ENCODE measurements at places on chromosomes 4 and X. TPM values are rescaled to one million over a fixed set of nuclear protein-coding genes. Genes with fewer than 3 reads are reported as not detected.

DNA sequence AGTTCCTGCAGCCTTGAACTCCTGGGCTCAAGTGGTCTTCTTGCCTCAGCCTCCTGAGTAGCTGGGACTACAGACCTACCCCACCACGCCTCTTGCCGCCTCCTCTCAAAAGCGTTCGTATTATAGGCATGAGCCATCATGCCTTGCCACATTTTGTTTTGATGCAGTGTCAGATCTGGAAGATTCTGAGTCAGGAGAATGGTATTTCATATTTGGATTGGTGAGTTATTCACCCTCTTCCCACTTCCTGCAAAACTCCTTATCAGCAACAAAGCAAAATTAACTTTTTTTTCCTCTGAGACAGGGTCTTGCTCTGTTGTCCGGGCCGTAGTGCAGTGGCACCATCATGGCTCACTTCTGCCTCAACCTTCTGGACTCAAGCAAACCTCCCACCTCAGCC is 29.6 kb downstream of the REST start:
- no peak for DNase-seq

DNA sequence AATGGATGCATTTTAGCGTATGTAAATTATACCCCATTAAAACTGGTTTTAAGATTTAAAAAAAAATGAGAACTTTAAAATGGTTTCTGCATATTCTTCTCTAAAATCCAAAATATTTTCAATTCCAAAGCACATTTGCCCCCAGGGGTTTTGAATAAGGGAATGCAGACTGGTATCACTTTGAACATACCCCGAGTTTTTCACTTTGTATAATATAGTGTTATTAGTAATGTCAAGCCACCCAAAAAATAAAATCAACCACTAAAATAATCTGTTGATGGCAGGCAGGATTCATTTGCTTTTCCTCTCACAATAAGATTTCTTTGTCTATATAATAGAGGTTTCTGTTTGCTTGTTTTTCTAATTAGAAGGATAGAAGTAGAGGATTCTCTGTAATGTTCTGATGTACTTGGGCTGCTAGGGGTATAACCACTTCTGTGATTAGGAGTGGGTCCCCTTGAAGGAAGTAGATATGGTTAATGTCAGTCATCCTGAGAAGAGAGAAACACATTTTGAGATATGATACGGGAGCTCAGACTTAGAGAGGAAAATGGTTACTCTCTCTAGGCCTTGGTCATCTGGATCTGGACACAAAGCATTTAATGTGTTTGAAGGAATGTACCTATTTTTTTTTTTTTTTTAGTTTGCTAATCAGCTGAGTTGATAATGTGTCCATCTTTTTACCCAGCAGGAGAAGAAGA is 9.3 kb upstream of the LIN54 start:
- DNase-seq = no peak

- DNase-seq = peak; percentile 44
Observed at GRCh38 chrX:13059637-13060499, 15.4 kb upstream of the FAM9C start.

Gene RBMX
- 232 TPM for polyA plus RNA-seq

DNA sequence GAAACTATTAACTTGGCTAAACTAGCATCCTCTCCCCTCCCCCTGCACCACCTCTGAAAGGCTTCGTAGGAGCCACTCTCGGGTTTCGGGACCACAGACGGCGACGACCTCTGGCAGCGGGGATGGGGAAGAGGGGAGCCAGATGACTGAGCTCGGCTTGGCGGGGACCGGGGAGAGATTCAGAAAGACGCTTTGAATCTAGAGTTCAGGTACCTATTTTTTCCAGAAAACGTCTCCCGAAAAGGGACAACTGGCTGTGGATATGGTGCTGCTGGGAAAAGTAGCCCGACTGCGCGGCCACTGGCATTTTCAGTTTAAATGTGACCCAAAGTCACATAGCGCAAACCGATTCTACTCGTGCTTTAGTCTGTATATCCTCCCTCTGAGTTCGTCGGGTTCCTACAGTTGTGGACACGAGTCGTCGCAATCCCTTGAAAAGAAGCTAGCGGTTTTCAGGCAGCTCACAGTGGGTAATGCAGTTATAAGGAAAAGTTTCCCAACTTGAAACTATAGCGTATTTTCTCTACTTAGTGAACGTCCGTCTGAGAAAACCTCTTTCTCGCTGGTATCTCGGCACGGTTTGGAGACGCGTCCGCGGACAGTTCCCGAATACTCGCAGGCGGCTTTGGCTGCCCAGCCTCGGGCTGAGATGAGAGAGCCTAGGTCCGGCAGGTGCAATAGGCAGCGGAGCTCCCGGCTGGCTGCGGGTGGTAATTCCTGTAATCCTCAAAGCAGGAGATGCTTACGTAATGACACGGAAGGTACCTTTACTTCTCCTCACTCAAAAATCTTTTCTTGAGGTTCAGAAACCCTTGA is 1.3 kb downstream of the PARM1 start:
- DNase-seq = peak; percentile 61

- no peak for DNase-seq
Observed at GRCh38 chrX:42597481-42597880, 180.5 kb downstream of the PPP1R2C start.

- DNase-seq = no peak
Observed at GRCh38 chrX:12985331-12985730, 10.4 kb downstream of the TMSB4X start.

- peak; percentile 28 for DNase-seq
Observed at GRCh38 chrX:40104985-40105834, 7.5 kb upstream of the BCOR start.

DNA sequence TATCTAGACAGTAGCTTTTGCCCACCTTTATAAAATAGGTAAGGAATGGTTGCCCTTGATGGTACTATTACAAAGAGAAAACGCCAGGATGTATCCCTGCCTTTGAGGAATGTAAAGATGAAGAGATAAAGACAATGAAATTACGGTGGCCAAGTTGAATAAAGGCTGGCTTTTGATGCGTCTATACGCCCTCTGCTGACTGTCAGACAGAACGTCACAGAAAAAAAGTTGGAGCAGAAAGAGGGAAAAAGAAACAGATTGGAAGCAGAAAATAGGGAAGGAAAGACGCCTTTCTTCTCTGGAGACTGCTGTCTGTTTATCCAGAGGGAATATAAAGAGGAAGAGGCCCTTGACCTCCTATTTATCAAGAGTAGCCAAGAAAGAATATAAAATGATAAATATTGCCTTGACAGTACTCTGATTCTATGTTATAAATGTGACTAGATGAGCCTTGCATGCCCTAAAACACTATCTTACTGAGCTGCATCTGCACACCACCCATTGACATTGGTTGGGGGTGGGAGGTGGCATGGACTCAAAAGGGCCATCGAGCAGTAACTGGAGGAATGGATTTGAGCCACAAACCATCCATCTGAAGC is 30.6 kb downstream of the PCDH19 start:
- peak; percentile 21 for DNase-seq

- DNase-seq = no peak
Observed at GRCh38 chr4:184398741-184399511, 75.4 kb downstream of the IRF2 start.

DNA sequence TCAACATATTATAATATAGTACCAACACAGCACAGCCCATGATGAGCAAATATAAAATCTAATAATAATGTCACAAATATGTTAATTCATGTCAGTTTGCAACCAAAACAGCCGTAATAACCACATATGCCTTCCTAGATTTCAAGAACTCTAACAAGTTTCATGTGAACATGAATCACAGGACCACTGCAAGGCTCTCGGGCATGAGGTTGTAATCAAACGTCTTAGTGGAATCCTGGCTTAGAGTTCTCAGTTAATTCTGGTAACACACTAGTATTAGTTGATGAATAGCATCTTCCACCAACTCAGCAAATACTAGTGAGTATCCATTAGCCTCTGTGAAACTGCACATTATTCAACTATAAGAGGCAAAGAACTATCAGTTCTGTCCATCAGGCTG is 379.3 kb upstream of the TENM3 start:
- no peak for DNase-seq

- no peak for DNase-seq
Observed at GRCh38 chr4:69822198-69822597, 37.7 kb downstream of the SULT1E1 start.

Gene FOXP3
- 0.59 TPM for polyA plus RNA-seq

DNA sequence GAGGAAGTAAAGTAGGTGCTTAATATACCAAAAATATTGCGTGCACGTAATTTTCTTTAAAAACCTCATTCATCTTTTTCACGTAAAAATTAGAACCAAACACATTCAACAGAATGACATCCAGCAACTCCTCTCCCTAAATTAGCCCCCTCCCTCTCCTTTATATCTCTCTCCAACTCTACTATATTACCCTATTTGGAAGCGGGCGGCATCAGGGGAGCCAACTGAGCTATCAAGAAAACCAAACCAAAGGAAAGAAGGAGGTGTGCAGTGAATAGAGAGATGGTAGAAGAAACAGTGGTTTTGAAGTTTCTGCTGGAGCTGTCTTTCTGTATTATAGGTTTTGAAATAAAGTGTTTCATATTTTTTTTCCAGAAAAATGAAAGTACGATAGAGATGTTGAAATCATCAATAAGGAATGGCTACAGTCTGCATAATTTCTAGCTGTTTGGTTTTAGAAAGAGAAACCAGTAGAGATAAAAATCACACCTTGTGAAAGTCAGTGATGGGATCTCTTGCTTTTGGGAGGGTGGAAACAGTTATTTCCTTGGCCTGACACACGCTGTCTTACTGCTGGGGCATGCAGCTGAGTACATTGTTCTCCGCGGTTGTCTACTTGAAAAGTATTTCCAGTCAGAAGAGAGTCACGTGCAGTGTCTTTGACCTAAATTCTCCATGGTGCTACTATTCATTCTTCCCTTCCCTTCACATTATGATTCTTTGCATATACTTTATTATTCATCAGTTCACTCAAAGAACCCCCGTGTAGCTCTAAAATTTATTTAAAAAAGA is 94.1 kb upstream of the WDR17 start:
- DNase-seq = no peak

Gene F8A3
- 0.27 TPM for polyA plus RNA-seq

Gene DMRTC1
- polyA plus RNA-seq = 0.23 TPM

- no peak for DNase-seq
Observed at GRCh38 chrX:16989750-16990149, 43.3 kb downstream of the REPS2 start.

DNA sequence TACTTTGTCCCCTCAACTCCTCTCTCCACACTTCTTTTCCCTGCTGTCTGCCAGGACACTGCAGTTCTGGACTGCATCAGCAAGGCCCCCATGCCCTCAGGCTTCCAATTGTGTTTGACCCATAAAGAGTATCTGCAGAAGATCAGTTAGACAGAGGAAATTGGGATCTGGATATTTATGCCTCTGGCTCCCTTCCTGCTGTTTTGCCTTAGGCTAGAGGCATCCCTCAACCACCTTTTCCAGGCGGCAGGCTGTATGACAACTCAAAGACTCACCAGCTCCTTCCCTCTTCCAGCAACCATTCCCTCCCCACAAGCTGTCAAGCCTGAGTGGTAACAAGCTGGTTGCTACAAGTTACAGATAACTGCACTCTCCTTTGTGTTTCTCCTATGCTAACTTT is 66.4 kb upstream of the NDP start:
- no peak for DNase-seq

- DNase-seq = no peak
Observed at GRCh38 chr4:10635091-10635490, 49.5 kb downstream of the CLNK start.

DNA sequence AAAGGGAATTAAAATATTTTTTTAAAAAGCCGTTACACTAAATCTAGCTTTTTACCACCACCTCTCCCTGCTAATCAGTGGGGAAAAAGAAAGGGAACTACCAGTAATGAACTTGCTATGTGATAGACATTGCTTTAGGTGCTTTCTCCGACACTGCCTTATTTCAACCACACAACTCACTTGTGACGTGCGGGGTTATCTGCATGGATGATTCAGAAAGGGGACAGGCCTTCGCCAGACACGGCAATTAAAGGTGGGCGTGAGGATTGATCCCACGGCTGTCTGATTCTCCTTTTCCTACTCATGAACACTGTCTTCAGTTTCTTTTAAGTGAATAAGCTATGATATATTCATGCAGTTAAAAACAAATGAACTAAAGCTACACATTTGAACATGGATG is 882 bp upstream of the CXCR3 start:
- DNase-seq = no peak

Gene ENOX2
- polyA plus RNA-seq = 33.4 TPM

DNA sequence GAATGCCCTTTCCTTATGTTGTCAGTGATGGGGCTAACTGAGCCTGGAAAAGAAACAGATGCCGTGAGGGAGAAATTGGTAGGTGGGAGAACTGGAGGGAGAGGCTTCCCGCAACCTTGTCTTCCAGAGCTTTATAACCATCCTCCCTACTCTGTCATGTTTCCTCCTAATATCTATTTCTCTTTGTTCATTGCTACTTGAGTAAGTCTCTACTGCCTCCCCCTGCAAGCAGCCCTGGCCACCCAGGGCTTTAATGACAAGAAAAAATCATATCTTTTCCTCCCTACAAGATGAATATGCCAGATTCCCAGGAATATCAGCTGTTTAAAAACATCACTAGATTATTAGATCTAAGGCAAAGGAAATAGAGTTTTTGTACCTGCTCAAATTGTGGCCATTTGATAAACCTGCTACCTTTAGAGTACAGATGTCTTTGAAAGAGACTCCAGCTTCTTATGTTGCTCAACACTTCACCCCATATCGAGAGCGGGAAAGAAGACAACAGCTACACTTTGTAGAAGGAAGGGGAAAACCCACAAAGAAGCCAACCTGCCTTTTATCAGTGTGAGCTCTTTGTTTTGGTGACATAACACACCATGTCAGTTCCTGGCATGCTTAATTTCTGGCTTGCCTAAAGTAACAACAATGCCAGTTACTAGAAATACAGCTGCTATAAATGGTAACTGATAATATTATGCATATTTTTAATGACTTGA is 186.6 kb upstream of the LEF1 start:
- no peak for DNase-seq

DNA sequence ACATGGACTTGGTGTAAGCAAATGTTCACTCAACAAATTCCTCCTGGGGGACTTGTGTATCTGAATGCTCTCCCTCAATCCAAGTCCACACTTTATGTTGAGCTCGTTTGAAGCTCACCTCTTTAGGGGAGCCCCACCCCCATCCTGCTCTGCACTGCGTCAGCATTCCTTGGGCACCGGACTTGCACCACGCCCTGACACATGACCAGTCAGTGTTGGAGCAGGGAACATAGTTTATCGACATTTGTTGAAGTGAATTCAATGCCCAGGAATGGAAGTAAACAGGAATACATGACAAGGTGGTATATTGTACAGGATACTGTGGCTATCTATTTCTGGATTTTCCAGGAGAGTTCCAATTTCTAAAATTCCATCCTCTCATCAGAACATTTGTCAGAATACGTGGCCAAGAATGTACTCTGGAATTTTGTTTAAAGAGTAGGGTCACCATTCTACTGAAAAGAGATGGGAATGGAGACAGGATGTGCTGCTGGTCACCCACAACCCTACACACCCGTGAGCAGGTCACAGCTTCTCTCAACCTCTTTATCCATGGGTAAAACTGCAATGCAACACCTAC is 60.0 kb upstream of the LNX1 start:
- DNase-seq = no peak

Gene UGT8
- polyA plus RNA-seq = 0.43 TPM

- peak; percentile 8 for DNase-seq
Observed at GRCh38 chrX:34546366-34546765, 110.7 kb downstream of the TMEM47 start.

Measured in cardiac muscle cell (in vitro differentiated cells and primary cell).